Activated T-helper 1 cell treated with anti-CD3 and anti-CD28 coated beads, Interleukin-2, amount 50 U/mL, for 16 hours (primary cell): ENCODE measurements at places on chromosomes 3 and 15.

DNA sequence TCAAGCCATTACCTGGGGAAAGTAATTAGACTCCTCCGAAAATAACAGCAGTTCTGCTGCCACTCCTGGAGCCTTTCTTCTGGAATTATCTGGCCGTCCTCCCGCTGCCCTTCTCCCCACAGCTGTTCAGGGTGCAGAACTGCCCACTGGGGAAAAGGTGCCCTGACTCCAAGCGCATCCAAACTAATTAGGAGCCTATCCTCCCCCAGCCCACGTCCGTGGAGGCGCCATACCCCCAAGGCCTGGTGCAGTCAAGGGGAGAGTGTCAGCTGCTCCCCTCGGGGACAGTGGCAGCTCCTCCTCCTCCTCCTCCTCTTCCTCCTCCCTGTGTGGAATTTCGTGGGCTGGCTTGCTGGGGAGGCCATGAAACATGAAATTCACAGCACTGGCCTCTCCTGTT lies 177.2 kb downstream of the XXYLT1 start:
- DNase-seq, result no peak

GRCh38 chr15:57440799-57441198 lies 64.5 kb downstream of the CGNL1 start:
- no peak for DNase-seq

DNA sequence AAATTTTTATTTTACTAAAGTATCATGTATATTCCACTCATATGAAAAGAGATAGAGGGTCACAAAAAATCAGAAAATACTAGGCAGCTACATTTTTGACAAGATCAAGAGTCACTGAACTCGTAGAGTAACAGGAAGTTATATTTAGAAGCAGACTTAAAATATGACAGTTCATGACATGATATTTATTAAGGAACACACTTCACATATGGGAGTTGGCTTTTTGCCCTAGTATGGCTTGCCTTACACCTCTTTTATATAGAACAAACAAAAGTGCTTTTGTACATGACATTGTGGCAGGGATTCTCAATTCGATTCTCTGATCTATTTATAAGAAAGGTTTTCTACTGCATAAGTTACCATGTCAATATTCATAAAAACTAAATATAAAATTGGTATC lies 80.1 kb upstream of the GBE1 start:
- DNase-seq, result no peak

- no peak for DNase-seq
These were observed 48.5 kb upstream of the CHST2 start for GRCh38 chr3:143070977-143071551.

GRCh38 chr15:63440265-63440648 lies 58.6 kb upstream of the CA12 start:
- no peak for DNase-seq

- no peak for DNase-seq
These were observed 409.9 kb downstream of the RBMS3 start for GRCh38 chr3:29690686-29691353.

GRCh38 chr3:98058244-98058960 lies 23.3 kb upstream of the GABRR3 start:
- DNase-seq, result no peak

- no peak for DNase-seq
These were observed 696 bp upstream of the SNRK start for GRCh38 chr3:43285644-43286043.

DNA sequence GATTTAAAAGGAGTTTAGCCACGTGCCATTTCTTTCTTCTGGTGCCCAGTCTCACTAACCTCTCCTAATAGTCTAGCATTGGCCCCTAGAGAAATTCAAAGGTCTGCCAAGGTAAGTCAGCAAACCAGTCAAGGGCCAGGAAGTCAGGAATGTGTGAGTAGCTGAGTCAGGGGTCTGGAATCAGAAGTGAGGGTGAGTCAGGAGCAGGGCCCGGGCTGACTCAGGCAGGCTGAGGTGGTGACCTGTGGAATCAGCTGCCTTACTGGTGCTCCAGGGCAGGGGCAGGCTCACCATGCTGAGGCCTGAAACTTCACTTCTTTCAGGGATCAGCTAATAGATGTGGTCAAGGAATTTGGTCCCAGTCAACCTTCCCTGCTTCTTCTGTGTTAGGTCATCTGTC lies 105.8 kb upstream of the MYZAP start:
- DNase-seq, result no peak

- DNase-seq, result no peak
These were observed 11.7 kb downstream of the MGA start for GRCh38 chr15:41671656-41672648.

GRCh38 chr3:42608581-42608980 lies 8.1 kb downstream of the NKTR start:
- no peak for DNase-seq

DNA sequence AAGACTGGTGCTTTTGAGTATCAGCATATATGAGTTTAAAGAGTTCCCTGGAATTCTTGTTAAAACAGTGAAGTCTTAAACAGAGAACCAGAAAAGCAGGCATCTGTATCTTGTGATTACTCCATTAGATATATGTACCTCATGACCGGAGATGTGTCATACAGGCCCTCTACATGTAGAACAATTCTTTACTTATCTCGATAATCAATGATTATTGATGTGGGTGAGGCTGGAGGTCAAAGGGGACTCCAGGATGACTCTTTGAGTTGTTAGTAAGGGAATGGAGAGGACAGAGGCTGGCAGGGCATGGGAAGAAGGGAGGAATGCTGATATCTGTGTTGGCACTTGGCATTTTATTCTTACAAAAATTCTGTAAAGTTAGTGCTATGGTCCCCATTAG lies 155.7 kb downstream of the GAP43 start:
- no peak for DNase-seq

GRCh38 chr3:195064300-195064931 lies 206.5 kb downstream of the XXYLT1 start:
- DNase-seq, result no peak

GRCh38 chr15:94240480-94240879 lies 9.1 kb downstream of the MCTP2 start:
- no peak for DNase-seq

DNA sequence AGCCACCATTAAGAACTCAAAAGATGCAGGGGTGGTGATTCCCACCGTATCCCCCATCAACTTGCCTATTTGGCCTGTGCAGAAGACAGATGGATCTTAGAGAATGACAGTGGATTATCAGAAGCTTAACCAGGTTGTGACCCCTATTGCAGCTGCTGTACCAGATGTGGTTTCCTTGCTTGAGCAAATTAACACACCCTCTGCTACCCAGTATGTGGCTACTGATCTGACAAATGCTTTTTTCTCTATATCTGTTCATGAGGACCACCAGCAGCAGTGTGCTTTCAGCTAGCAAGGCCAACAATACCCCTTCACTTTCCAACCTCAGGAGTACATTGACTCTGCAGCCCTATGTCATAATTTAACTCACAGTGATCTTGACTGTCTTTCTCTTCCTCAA lies 8.6 kb upstream of the MCF2L2 start:
- DNase-seq, result no peak

DNA sequence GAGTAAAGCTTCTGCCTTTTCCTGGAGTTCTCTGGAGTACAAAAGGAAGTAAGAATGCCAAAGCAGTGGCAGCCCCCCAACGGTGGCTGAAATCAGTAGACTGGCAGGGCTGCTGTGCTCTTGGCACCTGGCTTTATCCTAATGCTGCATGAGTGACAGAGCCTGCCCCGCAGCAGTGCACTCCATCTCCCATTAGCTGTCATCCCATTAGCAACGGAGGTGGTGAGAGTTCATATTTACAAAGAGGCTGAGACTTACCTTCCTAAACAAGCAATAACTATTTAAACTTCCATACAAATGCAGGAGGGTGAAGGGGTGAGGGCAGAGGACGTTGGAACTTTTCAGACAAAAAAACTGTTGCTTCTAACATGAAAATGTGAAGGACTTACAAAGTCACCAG lies 51.9 kb downstream of the SERPINI1 start:
- DNase-seq, result no peak

DNA sequence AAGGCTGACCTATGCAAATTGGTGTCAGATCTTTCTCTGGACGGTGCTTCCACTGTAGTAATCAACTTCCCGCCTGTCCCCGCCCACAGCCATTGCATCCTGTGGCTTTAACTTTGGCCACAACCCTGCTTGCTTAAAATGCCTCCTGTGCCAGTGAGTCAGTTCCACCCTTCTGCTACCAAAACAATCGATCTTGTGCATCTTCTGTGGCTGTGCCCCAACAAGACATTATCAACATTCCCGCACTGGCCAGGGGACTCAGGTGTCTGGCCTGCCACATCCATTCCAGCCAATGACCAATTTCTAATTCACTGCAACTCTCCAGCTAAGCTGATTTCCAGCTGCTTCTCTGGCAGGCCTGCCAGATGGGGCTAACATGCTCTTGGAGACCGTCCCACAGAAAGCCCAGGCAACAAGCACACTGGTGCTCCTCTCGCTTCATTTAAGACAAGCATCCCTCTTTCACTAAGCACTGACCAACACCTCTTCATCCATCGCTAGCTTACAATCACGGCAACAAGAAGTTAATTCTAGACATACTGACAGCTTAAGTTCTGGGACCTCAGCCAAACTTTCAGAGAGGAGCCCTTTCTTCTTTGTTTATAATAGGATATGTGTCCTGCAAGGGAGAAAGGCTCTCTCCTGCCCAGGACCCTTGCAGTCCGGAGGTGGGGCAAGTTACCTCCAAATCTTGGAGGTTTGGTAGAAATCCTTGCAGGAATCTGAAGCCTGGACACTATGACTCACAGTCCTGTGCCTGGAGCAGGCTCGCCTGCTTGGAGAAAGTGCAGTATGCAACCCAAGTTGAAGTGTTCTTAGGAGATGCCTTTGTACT lies 6.7 kb downstream of the CA12 start:
- DNase-seq, result no peak

DNA sequence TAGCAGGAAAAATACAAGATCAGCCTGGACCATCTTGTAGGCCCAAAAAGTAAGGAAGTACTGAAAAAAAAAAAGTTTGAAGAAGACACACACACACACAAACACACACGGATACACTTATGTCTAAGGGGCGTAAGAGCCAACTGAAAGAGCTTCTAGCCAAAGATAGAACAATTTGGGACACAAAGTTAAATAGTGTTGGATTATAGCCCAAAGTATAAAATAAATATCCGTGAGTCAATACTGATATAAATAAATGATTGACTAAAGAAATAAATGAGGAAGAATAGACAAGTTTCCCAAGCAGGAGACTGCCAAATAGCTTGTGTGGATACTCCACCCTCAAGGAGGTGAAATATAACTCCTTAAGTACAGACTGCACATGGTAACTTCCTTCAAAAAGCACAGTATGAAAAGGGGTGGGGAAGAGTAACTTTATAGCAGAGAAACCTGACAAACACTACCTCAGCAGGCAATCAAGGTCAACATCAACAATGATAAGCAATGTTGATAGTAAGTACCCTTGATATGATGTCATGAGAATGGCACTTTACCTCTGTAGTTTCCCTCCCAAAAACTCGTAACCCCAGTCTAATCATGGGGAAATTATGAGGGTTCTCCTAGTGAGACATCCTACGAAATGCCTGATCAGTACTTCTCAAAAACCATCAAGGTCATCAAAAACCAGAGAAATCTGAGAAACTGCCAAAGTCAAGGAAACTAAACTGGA lies 187.3 kb upstream of the ATP11B start:
- no peak for DNase-seq

DNA sequence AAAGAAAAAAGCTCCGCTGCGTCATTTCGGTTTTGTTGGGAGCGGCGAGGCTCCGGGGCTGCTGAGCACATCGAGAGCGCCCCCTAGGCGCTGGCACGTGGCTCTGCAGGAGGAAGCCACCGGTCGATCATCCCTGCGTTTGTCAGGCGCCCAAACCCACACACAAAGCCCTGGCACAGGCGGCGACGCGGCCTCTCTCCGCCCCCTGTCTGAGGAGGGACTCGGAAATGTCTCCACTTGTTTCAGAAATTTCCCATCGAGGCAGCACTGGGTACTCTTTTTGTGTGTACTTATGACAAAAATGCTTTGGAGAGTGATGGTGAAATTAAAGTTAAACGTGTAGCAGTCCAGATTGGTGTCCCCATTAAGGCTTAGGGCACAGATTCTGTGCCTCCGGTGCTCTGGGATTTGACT lies 407.3 kb upstream of the ONECUT1 start:
- DNase-seq, result no peak

- no peak for DNase-seq
These were observed 19.2 kb downstream of the GYG1 start for GRCh38 chr3:149010504-149010951.

DNA sequence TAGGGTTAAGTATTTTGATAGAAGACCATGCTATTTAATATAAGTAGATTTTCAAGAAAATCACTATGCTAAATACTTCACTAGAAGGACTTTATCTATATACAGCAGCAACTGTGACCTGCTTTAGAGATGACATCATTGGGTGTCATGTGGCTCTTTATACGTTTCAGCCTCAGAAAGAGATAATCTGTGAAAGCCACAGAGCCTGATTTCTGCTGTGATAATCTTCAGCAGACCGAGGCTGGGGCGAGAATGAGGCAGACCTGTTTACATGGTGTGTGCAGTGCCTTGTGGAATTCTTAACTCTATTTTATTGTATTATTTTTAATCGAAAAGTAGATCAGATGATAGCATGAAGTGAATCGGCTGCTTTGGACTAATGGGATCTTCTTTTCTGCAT lies 471.2 kb downstream of the MFSD1 start:
- DNase-seq, result no peak

GRCh38 chr3:71566776-71567175 lies 16.8 kb downstream of the FOXP1 start:
- DNase-seq, result no peak
